ENCODE measurements at places on chromosomes 16 and 17.

DNA sequence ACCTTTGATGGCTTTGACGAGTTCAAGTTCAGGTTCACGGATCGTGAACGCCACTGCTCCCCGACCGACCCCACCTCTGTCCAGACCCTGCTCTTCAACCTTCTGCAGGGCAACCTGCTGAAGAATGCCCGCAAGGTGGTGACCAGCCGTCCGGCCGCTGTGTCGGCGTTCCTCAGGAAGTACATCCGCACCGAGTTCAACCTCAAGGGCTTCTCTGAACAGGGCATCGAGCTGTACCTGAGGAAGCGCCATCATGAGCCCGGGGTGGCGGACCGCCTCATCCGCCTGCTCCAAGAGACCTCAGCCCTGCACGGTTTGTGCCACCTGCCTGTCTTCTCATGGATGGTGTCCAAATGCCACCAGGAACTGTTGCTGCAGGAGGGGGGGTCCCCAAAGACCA is 17.6 kb downstream of the NOD2 start:
- no peak for DNase-seq

GRCh38 chr17:1331708-1332107 is 52.2 kb downstream of the TRARG1 start:
- no peak for DNase-seq

GRCh38 chr17:49602783-49603182 is 27.1 kb downstream of the NXPH3 start:
- DNase-seq, result no peak

DNA sequence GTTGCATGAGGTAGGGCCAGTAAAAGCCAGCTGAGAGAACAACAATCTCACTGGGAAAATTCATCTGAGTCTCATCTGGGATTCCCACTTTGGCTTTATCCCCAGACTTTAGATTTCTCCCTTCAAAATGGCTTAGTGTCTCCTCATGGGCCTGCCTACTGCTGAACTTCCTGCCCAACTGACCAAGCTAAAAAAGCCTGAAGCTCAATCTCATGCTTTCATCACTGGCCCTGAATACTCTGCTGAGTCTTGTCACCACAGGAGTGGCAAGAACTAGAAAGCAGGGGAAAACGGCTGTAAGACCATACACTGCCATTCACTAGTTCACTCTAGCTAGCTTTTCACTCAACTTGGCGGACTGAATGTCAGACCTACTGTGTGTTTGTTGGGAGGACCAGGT is 96.4 kb upstream of the NOG start:
- no peak for DNase-seq

- no peak for DNase-seq
Measured at GRCh38 chr17:65278050-65278819, 141.1 kb downstream of the RGS9 start.

GRCh38 chr17:71948703-71949422 is 172.0 kb upstream of the SOX9 start:
- DNase-seq, result no peak

GRCh38 chr16:12097523-12098428 is 121.2 kb downstream of the SNX29 start:
- DNase-seq, result no peak

GRCh38 chr17:7834542-7834956 is 532 bp downstream of the KDM6B start:
- DNase-seq, result peak; percentile 59

GRCh38 chr17:3043737-3044365 is 19.6 kb downstream of the OR1D5 start:
- no peak for DNase-seq

DNA sequence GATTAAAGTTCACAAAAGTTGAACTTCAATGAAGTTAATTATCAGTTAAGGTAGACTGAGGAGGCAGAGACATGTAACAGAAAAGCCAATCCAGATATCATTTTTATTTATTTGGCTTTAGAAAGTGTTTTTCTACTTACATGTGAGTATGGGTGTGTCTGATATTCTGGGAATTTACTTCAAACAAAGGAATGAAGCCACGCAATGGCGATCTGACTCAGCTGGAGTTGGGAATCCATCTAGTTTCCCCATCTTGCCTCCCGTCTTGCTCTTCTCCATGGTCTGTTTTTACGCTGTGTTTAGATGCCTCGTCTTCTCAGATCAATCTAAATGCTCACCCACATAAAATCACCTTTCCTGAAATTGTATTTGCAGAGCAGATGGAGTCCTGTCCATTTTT is 1.7 kb upstream of the KCNJ16 start:
- no peak for DNase-seq

DNA sequence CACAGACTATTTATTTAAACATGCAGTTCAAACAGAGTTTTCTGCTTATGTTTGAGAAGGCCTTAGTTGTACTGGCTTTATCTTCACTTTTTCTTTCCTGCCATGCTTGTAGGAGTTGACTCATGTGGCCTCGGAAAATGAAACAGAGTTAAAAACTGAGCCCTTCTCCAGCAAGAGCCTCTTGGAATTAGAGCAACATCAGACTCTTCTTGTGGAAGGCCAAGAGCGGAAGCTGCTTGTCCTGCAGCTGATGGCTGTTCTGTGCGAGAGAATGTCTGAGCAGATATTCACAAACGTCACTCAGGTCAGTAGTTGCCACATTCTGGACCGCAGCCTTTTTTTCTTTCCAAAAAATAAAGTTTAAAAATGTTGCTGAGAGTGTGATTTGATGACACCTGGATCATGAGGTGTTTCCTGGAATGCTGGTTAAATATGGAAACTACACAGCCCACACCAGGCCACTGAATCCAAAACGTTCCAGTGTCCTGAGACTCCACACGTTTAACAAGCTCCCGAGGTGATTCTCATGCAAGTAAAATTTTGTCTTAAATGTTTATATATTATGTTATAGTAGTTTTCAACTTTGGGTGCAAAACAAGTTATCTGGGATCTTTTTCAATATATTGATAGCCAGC is 65.9 kb downstream of the TANGO6 start:
- DNase-seq, result no peak

- DNase-seq, result no peak
Measured at GRCh38 chr17:14304222-14304772, 3.4 kb downstream of the HS3ST3B1 start.

DNA sequence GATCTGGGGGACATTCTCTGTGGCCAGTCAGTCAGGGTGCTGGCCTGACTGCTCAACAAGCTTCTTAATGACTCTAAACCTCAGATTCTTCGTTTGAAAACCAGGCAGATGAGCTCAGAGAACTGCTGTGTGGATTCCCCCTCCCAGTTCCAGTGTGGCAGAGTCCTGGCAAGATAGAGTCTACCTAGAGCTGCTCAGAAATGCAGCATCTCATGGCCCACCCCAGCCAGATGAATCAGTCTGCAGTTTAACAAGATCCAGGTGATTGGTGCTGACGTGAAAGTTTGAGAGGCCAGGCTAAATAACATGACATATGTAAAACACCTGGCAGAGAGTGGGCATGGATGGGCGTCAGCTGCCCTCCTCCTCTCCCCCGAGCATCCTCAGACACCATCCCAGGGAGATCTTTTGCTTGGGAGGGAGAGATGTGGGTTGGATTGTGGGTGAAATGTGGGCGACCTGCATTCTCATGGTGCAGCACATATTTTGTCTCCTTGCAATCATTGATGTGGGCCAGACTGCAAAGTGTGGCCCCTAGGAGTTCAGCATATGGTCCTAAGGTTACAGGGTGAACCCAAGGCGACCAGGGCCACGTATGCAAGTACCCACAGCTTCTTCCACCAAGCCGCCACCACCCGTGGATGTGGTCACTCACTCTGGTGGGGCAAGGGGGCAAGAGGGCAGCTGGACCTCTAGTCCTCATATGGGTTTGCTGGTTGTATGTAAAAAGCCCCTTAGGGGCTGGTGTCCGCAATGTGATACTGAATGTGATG is 19.5 kb downstream of the SOCS3 start:
- DNase-seq, result no peak

DNA sequence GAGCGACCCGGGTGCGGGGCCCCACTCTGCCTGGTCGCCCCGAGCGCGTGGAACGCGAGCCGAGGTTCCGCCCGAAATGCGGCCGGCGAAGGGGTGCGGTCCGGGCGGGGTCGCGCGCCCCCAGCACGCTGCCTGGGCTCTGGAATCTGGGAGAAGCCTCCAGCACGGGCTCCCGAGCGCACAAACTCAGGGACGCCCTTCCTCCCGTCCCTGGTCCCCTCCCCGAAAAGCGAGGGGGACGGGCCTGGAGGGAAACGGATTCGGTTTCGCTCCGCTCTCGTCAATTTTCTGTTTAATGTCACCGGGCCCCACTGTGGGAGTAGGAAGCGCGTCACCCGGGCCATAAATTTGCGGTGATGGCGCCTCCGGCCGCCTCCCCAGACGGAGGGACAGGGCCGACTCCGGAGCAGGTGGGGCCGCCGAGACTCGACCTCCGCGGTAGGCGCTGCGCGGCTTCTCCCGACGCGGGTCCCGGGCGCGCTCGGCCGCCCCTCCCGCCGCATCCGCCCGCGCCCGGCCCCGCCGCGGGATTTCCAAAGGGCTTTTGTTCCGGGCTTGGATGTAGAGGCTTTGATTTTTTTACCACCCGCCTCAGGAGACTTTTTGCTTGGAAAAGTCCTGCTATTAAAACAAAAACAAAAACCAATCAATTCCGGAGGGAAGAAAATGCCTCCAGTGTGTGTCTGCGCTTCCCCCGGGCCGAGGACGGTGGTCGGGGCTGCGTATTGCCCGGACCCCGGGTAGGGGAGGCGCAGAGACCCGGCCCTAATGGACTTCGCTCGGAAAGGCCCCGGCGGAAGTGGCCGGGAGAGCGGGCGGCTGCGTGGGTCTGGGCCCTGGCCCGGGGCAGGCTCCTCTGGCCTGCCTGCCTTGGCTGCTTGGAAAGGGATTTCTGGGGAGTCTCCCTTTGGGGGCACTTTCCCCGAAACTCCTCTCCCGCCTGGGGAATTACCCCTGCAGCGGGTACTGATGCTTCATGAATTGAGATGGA is 7.9 kb upstream of the BAHCC1 start:
- peak; percentile 23 for DNase-seq

- DNase-seq, result no peak
Measured at GRCh38 chr17:19904412-19904811, 36.7 kb upstream of the ULK2 start.

GRCh38 chr17:44747566-44747965 is 11.2 kb upstream of the ADAM11 start:
- DNase-seq, result no peak

DNA sequence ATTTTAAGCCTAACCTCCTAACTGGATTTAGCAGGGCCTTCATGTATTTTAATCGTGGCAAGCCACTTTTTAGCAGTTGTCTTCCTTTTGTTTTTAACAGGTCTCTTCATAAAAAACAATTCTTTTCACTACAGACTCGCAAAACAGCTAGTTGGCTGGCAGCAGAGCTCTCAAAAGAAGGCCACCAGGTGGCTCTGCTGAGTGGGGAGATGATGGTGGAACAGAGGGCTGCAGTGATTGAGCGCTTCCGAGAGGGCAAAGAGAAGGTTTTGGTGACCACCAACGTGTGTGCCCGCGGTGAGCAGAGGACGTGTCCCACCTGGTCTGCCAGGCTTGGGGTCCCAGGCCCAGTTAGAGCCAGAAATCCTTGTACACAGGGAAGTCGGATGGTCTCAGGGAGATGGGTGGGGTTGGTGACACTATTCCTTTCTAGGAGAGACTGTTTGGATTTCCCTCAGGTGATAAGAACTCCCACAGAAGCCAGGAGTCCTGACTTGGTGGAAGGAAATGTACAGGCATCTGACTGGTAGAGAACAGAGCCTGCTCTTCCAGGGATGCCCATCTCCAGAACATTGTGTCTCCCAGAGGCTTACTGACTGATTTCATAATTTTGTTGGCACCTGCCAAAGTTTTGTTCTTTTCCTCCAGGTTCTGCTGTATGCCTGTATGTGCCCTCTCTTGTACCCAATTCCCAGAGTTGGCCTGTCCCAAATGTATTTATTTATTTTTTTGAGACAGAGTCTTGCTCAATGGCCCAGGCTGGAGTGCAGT is 14.9 kb upstream of the DDX19A start:
- peak; percentile 10 for DNase-seq

- DNase-seq, result no peak
Measured at GRCh38 chr17:58086953-58087352, 3.7 kb downstream of the DYNLL2 start.
